Activated CD8-positive, alpha-beta memory T cell treated with anti-CD3 and anti-CD28 coated beads, Interleukin-2, amount 50 U/mL, for 4 hours (primary cell): ENCODE measurements at places on chromosomes 6 and 20.

DNA sequence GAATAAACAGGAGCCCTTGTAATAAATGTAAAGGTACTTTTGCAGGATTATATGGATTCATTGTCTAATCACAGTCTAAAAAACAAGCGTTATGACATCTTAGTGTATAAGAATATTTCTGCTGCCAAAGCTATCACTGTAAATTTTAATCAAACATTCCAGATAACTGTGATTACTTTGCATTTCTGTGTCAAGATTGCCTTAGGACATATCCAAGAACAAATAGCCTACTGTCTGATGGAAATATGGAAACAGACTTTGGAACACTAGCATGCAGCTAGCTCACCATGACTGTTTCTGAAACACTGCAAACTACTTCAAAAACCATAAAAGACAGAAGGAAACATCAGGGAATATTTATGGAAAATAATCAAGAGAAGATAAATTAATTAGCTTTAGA is 248.7 kb upstream of the ASCC3 start:
- no peak for DNase-seq

DNA sequence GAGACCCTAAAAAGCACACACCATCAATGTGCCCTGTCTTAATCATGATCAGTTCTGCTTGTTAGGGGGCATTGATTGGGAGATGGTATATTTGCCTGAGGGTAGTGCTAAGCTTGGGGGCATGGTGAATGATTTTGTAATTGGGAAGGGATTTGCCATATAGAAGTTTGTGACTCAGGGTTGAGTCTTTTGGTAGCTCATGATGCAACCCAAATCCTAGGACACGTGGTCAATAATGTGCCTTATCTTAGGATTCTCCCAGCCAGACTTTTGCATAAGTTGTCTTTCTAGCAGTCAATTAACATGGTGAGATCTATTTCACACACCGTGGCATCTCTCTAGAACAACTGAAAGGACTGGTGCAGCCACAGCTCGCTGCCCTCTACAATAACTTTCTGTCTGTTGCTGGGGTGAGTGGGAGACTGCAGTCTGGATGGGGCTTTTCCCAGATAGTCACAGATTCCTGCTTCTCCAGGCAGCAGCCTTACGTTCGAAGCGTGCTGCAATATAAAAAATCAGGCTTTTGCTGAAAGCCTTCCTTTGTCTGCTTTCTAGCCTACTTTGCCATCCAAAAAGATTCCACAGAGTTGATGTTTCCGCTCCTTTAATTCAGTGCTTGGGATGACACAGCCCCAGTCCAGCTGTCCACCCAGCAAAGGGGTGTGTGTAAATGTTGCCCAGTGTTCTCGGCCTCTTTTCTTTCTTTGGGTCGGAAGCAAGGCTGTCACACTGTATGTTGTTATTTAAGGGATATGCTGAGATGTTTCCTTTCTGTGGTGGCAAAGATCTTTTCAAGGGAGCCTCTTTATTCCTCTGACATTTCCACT is 58.9 kb downstream of the ID4 start:
- no peak for DNase-seq

DNA sequence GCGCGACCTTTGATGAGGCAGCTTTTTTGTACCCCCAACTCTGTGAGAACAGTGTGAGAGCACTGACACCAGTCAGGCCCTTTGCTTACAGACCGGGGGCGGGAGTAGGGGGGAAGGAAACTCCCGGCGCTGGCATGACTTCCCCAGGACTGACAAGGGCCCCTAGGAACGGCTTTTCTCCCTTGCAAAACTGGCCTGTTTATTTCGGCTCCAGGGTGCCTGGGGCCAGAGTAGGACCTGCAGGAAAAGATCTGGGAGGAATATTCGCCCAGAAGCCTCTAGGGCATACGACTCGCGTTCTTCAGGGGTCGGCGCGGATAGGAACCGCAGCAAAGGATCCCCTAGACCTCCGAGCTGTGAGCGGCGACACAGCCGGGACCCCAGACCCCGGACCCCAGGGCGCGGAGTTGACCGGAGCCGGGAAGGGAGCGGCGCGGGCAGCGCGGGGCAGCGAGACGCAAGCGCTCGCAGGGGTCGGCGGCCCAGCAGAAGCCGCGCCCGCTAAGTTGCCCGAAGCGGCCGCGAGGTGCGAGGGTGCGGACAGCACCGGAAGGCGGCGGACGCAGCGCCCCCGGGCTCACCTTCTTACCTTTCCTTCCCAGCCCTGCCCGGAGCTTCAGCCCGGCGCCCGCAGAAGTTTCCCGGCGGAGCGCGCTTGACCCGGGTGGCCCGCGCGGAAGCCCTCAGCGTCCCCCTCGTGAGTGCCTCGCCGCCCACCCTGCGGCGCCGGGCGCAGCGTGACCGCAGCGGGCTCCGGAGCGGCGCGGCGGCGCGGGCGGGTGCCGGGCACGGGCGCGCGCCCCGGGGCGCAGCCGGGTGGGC is at the start of gene POPDC3:
TSS of gene POPDC3 (minus strand) at position 771 of the 822 bp plus-strand sequence. CDS start 18,105 bp downstream, outside the sequence.
- no peak for DNase-seq

DNA sequence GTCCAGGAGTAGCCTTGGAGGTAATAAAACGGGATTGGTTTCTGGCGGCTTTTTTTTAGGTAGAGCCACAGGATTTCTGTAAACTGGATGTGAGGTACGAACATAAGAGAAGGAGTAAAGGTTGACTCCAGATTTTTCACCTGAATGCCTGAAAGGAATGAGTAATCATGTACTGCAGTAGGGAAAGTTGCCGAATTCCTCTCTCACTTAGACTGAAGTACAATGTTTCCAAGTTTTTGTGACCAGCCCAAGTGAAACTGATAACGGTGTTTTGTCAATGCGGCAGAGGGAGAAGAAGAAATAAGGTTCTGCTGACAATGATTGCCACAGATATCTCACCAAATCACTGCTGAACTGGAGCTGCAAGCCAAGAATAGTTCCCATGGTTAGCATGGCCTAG is 75.0 kb downstream of the VTA1 start:
- no peak for DNase-seq

DNA sequence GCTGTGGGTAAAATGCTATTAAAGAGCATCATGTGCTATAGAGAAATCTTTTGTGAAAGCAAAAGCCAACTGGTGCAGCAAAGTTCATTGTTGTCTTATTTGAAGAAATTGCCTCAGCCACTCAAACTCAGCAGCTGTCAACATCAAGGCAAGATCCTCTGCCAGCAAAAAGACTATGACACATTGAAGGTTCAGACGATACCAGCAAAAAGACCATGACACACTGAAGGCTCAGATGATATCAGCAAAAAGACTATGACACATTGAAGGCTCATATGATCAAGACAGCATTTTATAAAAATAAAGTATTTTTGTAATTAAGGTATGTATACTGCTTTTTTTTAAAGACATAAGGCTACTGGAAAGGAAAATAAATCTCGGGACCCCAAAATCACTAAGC is 118.4 kb upstream of the RUNX2 start:
- no peak for DNase-seq

GRCh38 chr20:14453259-14453658 is 115.8 kb upstream of the FLRT3 start:
- DNase-seq, result no peak

- no peak for DNase-seq
Observed at GRCh38 chr6:147430811-147431210, 77.7 kb upstream of the SAMD5 start.

GRCh38 chr20:46634528-46634927 is 16.7 kb downstream of the SLC13A3 start:
- DNase-seq, result no peak

- DNase-seq, result no peak
Observed at GRCh38 chr20:52985687-52986086, 13.5 kb downstream of the TSHZ2 start.

- DNase-seq, result no peak
Observed at GRCh38 chr6:131694832-131695426, 6.3 kb downstream of the OR2A4 start.

- DNase-seq, result no peak
Observed at GRCh38 chr6:147497472-147497871, 11.0 kb upstream of the SAMD5 start.

- no peak for DNase-seq
Observed at GRCh38 chr20:22232473-22232872, 351.9 kb downstream of the FOXA2 start.

- no peak for DNase-seq
Observed at GRCh38 chr6:55299286-55299985, 27.8 kb upstream of the GFRAL start.

GRCh38 chr6:165577556-165577955 is 85.5 kb downstream of the PDE10A start:
- DNase-seq, result no peak

- no peak for DNase-seq
Observed at GRCh38 chr6:150673720-150674346, 74.1 kb downstream of the PLEKHG1 start.

DNA sequence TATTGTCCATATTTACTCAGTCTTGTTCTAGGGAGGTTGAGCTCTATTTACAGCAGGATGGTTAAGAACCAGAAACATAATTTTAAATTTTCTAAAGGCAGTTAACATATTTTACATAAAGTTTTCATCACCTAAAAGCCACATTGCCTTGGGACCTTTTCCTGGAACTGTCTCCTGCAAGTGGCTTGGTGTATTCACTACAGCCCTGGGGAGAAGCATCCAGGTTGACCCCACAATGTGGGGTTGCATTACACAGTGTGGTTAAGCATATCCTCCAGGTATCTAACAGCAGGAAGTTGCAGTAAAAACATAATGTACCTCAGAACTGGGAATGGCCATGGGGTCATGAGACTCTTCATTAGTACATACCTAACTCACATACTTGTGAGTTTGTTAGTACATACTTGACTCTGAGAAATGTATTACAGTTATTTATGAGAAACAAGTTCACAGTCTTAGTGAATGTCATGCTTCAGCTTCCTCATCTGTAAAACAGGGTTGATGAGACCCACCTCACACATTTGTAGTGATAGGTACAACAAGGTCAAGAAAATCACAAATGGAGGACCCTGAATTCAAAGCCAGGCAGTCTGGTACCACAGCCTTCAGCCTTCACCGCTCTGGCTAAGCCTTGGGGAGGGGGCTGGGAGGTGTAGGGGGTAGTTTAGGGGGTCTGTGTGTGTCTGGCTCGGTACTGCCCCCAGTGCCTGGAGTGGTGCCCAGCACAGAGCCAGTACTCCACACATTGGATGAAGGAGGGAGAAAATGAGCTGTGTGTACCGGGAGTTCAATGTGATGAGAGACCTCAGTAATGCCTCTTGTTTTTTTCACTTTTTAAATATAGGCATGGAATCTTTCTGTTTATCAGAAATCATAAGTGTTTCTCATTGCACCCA is 52.9 kb downstream of the KAT14 start:
- DNase-seq, result no peak

DNA sequence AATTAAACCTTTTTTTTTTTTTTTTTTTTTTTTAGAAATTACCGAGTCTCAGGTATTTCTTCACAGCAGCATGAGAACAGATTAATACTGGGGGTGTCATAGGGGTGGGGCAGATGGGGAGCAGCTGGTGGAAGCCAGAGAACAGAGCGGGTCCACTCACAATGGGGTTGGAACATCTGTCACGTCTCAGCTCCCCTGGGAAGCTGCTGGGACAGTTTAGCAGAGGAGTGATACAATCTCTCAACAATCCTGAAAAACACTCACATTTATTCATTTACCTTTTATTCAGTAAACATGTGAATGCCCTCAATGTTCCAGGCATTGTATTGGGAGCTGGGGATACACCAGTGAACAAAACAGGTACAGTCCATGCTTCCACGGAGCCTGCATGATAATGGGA is 162.2 kb downstream of the SMOC2 start:
- no peak for DNase-seq

DNA sequence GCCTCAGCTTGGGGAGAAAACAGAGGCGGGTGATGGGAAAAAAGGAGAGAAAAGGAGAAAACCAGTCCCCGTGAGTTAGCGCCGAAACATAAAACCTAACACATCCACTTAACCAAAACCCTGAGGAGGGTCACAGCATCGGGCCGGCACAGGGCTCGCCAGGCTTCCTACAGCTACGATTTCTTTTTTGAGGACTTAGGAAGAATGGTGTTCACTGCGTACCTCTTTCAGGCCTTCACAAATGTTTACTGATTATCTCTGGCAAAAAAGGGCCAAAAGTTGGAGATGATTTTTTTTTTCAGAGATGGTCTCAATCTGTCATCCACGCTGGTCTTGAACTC is 48.8 kb downstream of the DSTN start:
- no peak for DNase-seq

DNA sequence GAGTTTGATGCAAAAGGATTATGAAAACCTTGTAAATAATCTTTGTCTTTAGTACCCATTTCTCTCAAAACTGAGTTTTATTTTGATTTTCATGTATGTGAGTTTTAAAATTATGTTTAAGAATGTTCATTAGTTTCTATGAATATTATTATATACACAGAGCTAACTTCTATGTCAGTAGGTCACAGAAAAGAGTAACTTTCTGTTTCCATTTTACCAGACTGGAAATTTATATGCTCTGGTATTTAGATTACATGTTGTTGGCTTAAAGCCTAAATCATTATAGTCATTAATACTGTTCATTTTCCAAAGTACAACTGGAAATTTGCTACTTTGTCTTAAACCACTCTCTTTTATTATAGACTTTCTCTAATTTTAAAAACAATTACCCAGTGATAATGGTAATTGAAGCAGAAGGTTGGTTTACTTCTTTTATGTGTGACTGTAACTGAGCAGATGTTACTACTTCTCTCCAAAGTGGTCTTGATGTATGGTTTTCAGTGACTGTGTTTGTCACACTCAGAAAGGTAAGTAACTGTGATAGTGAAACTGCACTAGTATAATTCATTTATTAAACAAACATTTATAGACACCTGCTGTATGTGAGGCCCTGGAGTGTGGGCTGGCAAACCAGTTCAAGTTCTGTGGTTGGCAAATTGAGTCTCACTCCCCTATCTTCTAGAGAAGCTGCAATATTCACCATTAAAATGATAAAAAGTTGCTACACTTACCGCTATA is 13.2 kb downstream of the CRYBG1 start:
- DNase-seq, result no peak

GRCh38 chr6:155959898-155960495 is 504.4 kb upstream of the NOX3 start:
- no peak for DNase-seq

DNA sequence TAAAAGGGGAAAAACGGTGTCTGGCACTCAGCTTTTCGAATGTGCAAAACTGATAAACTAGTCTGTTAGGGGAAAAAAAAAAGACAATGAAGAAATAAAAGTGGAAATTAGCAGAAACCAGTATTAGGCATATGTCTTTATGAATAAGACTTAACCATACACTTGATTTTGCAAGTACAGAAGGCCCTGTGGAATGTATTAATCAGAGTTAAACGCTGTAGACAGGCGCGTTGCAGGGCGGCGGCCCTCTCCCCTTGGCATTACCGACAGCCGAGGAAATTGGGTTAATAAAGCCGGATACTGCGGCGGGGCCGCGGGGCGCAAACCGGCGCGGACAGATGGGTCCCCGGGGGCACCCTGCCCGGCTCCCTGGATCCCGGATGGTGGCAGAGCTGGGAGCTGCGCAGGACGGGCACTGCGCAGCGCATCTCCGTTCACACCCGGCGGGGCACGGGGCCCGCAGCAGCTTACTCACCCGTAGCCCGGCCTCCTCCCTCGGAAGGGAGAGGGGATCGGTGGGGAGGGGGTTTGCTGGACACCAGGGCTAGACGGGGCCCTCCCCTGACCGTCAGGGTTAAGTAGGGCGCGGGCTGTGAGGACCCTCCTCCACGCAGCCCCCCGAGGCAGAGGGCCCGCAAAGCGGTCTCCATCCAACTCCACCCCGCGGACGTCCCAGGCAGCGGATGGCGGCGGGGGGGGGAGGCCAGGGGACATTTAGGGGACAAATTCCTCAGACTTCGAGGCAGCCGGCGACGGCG is 2.0 kb downstream of the BHLHE23 start:
- no peak for DNase-seq

GRCh38 chr6:100084316-100084990 is 90.4 kb upstream of the MCHR2 start:
- DNase-seq, result no peak

- DNase-seq, result no peak
Observed at GRCh38 chr6:148175550-148176188, 167.0 kb upstream of the SASH1 start.

- no peak for DNase-seq
Observed at GRCh38 chr6:152087701-152088100, 280.2 kb downstream of the ESR1 start.
